Right lobe of liver (tissue), 6 donors: ENCODE measurements at places on chromosomes 1 and 21. TPM values are rescaled to one million over a fixed set of nuclear protein-coding genes. Genes with fewer than 3 reads are reported as not detected.

- no peak for DNase-seq
Observed at GRCh38 chr1:97004743-97005142, 283.2 kb downstream of the PTBP2 start.

GRCh38 chr1:161342821-161343220 is 24.9 kb downstream of the CFAP126 start:
- no peak for DNase-seq

- no peak for DNase-seq
Observed at GRCh38 chr1:203271018-203271743, 34.1 kb upstream of the BTG2 start.

RAB7B gene
- total RNA-seq: 0.17 TPM
